ENCODE measurements at places on chromosomes 12 and 14.

- DNase-seq, result no peak
These were observed 49.6 kb downstream of the GRIP1 start for GRCh38 chr12:66629138-66629870.

GRCh38 chr14:24535737-24536136 is 27.7 kb upstream of the CMA1 start:
- no peak for DNase-seq

- DNase-seq, result no peak
These were observed 32.7 kb downstream of the CCDC92 start for GRCh38 chr12:123939716-123940626.

DNA sequence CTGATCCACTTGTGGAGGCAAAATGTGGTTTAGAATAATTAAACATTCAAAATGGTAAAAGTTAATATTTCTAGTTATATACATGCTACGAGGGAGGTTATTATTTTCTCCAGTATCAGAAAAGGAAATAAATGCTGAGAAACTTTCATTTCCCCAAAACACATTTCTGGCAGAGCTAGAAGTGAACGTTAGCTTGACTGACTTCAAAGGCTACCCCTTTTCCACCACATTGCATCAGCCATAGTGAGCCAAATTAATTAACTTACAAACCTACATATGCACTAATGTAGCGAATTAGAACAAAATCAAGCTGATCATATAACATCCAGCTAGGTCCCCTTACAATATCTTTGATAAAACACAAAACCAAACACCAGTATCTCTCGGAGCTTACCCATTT is 49.3 kb upstream of the RERGL start:
- no peak for DNase-seq

GRCh38 chr14:23078692-23079116 is 16.2 kb downstream of the ACIN1 start:
- no peak for DNase-seq
